Tibial nerve (tissue), 4 donors: ENCODE measurements at places on chromosomes 7 and 10. TPM values are rescaled to one million over a fixed set of nuclear protein-coding genes. Genes with fewer than 3 reads are reported as not detected.

GRCh38 chr10:66167816-66168215 is 758.0 kb upstream of the LRRTM3 start:
- DNase-seq: no peak

DNA sequence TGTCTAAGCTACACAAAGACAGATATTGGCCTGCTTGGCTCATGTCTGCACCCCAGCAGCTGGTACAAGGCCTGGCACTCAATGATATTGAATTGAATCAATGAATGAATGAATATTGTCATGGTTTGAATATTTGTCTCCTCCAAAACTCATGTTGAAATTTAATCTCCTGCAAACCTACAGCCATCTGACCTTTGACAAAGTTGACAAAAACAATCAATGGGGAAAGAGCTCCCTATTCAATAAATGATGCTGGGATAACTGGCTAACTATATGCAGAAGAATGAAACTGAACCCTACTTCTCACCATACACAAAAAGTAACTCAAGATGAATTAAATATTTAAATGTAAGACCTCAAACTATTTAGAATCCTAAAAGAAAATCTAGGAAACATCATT is 144.7 kb downstream of the CYP26A1 start:
- no peak for DNase-seq

GRCh38 chr10:44045020-44045419 is 339.9 kb downstream of the CXCL12 start:
- DNase-seq: no peak

- DNase-seq: no peak
Measured at GRCh38 chr10:114245121-114245791, 6.2 kb downstream of the VWA2 start.

GRCh38 chr7:110774071-110774470 is 316.9 kb upstream of the LRRN3 start:
- DNase-seq: no peak

DNA sequence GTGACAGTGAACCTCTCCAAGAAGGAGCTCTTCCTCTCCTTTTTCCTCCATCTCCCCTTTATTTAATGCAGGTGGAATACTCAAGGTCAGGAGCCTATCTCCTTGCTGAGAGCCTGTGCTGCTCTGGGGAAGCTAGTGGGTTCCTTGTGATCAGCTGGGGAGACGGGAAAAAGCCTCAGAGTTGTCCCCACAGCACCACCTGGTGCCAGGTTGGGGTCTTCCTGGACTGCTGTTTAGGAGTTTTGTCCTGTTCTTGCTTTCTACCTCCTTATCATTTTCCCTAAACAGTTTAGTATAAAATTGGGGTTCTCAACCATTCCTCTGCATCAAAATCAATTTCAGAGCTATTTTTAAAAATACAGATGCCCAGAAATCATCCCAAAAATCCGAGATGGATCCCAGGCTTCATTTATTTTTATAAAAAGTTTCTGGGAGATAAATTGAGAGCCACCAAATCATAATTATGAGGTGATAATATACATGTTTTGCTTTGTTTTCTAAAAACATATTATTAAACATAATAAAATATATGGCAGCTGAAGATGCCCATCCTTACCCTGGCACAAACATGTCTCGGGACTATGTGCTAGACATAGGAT is 44.3 kb downstream of the MACC1 start:
- peak; percentile 60 for DNase-seq

GRCh38 chr10:119680050-119680449 is 28.9 kb downstream of the BAG3 start:
- DNase-seq: no peak

DNA sequence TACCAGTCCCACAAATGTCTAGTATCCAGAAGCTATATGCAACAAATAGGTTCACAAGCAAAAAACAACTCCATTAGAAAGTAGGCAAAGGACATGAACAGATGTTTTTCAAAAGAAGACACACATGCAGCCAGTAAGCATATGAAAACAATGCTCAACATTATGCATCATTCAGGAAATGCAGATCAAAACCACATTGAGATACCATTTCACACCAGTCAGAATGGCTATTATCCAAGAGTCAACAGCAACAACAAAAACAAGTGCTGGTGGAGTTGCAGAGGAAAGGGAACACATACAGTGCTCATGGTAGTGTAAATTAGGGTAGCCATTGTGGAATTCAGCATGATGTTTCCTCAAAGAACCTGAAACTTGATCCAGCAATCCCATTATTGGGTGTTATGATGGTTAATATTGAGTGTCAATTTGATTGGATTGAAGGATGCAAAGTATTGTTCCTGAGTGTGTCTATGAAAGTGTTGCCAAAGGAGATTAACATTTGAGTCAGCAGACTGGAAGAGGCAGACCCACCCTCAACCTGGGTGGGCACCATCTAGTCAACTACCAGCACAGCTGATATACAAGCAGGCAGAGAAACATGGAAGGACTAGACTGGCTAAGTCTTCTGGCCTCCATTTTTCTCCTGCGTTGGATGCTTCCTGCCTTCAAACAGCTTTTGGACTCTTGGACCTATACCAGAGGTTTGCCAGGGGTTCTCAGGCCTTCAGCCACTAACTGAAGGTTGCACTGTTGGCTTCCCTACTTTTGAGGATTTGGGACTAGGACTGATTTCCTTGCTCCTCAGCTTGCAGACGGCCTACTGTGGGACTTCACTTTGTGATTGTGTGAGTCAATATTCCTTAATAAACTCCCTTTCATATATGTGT is 218.4 kb upstream of the SEMA3D start:
- DNase-seq: no peak

GRCh38 chr7:155769701-155770100 is 42.6 kb downstream of the SHH start:
- peak; percentile 24 for DNase-seq

DNA sequence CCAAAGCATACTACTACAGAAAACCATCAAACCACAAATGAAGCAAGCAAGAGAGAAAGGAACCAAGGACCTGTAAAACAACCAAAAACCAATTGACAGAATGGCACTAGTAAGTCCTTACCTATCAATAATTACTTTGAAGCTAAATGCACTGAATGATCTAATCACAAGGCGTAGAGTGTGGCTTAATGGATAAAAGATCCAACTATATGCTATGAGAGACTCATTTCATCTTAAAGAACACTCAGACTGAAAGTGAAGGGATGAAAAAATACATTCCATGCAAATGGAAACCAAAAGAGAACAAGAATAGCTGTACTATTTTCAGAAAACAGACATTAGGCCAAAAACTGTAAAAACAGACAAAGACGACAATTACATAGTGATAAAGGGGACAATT is 70.7 kb downstream of the CRPPA start:
- no peak for DNase-seq

DNA sequence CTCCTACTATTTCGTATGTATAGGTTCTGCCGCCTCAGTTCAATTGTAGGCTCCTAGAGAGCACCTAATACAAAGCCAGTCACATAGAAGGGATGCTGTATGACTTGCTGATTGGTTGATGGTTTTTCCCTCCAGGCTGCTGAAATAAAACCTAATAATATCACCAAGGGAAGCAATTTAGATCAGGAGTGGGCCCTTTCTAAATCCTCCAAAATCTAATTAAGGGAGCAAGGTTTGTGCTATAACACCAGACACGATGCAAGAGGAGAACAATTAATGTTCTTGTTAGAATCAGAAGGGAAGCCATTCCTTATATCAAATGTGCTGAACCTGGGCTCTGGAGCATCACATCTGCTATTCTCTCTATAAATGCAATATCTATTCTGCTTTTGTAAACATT is 42.0 kb upstream of the SLC13A1 start:
- no peak for DNase-seq

DNA sequence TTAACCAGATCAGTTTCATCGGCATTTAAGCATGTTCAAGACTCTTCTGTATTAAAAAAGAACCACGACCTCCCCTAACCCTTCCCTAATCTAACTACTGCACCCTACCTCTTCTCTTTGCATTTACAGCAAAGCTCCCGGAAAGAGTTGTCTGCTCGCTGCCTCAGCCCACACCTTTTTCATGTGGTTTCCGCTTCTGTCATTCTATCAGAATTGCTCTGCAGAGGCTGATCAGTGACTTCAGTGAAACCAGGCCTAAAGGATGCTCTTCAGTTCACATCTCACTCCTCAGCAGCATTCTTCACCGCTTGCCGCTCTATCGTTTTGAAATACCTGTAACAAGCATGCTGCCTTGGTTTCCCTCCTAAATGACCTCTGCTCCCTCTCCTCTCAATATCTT is 160.9 kb downstream of the SDK1 start:
- DNase-seq: no peak

- no peak for DNase-seq
Measured at GRCh38 chr7:2523941-2524807, 4.6 kb downstream of the LFNG start.

DNA sequence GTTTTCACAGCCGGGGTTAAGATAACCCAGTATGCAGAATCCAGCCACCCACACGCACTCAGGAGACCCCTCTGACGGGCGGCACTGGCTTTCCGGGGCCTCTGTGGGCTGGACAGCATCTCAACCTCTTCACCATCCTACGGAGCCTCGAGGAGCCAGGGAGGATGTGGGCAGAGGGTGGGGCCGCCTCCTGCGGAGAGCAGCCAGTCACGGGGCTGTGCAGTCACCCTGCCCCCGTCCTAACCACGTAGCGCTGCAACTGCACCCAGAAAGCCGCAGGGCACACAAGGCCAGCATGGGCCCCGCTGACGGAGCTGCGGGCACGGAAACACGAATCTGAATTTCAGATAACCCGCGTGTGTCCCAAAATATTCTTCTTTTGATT is 270.3 kb downstream of the ELFN1 start:
- DNase-seq: peak; percentile 34

DNA sequence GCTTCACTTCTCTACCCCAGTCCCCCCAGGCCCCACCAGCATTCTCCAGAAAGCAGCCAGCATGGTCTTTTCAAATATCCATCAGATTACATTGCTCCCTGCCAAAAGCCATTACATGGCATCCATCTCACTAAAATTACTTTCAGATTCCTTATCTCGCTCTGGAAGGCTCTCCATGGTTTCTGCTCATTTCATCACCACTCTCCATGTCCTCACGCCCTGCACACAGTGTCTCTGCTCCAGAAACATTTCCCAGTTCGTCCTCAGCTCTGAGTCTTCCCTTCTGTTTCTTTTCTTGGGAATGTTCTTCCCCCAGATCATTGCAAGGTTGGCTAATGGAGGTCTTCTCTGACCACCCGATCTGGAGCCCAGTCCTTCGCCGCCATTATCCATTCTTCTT is 499.1 kb downstream of the KCNMA1 start:
- DNase-seq: no peak

- no peak for DNase-seq
Measured at GRCh38 chr10:106864031-106864430, 300.5 kb downstream of the SORCS1 start.

DNA sequence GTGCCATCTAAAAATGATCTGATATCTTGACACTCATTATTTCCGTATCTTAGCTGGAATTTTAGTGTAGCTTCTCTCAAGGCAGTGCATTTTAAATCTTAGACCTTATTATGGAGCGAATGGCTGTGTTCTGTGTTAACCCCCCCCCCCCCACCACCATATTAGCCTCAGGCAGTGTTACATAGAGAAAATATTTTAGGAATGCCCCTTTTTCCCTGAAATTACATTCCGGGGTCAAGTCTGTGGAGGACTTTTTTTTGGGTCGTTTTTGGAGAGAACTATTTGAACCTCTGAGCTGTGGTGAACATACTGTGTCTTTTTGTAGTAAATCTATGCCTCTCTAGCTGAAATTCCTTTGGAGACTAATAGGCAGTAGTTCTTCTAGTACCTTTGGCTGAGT is 3.1 kb downstream of the CCDC126 start:
- no peak for DNase-seq

- peak; percentile 81 for DNase-seq
Measured at GRCh38 chr7:157339777-157340677, 3.2 kb downstream of the DNAJB6 start.

GRCh38 chr10:45000752-45001380 is at the start of gene ZNF22:
ZNF22 (plus strand) TSS chr10:45000923; CDS start chr10:45003369, 2,446 bp downstream.
- DNase-seq: peak; percentile 53

GRCh38 chr7:138000081-138000701 is 1.7 kb downstream of the CREB3L2 start:
- peak; percentile 55 for DNase-seq

- DNase-seq: no peak
Measured at GRCh38 chr7:151695951-151696541, 176.4 kb upstream of the RHEB start.

- DNase-seq: no peak
Measured at GRCh38 chr7:116679500-116679899, 7.5 kb downstream of the MET start.

DNA sequence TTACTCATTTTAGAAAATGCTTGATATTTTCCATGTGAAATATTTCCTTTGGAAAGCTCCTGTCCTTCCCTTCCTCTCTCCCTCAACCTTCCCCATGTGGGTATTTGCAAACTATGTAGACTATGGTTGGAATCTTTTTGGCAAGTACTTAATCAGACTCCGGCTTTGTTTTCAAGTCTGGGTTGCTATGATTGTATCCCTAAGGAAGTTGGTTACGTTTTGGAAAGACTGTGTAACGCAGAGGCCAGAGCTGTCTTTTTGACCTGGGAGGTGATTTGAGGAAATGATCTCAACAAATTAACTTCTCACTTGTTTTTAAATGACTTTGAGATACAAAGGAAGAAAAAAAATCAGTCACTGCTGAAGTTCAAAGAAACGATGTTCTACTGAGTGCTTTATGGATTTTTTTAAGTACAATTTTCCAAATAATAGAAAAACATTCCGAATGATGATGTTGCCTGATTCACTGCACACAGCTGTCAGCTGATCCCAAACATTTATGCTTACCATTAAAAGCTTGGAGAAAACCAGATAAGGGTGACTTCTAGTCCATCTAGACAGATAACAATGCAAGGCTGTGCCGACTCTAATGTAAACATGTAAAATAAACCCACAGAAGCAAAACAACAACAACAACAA is 145.5 kb upstream of the CELF2 start:
- no peak for DNase-seq

- no peak for DNase-seq
Measured at GRCh38 chr7:20063644-20064043, 153.5 kb downstream of the MACC1 start.

- DNase-seq: no peak
Measured at GRCh38 chr7:81776161-81776560, 6.3 kb upstream of the HGF start.

DNA sequence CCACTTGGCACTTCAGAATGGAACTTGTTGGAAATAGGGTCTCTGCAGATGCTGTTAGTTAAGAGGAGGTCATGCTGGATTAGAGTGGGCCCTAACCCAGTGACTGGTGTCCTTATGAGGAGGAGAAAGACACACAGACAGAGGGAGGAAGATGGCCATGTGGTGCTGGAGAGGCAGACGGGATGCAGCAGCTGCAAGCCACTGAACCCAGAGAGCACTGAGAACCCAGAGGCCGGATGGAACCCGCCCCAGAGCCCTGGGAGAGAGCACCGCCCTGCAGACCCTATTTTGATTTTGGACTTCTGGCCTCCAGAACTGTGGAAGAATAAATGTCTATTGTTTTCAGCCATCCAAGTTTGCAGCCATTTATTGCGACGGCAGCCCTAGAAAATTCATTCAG is 58.0 kb upstream of the EBF3 start:
- DNase-seq: no peak

- no peak for DNase-seq
Measured at GRCh38 chr7:136399385-136399784, 422.2 kb upstream of the MTPN start.

The LANCL2 gene
- total RNA-seq: 8.2 TPM

The PRKAR2B gene
- total RNA-seq: 54.0 TPM

The CHST3 gene
- 41.2 TPM for total RNA-seq

The C10orf67 gene
- total RNA-seq: 0.30 TPM

The CLEC5A gene
- total RNA-seq: 3.1 TPM

The PLPP4 gene
- not detected for total RNA-seq

The HOXA11 gene
- 8.6 TPM for total RNA-seq

The SAP25 gene
- total RNA-seq: 2.4 TPM

The PMPCB gene
- total RNA-seq: 44.3 TPM

The OR6V1 gene
- not detected for total RNA-seq
